ENCODE measurements at places on chromosomes 2 and 18. TPM values are rescaled to one million over a fixed set of nuclear protein-coding genes. Genes with fewer than 3 reads are reported as not detected.

SPHKAP gene
- 0.27 TPM for total RNA-seq

DNA sequence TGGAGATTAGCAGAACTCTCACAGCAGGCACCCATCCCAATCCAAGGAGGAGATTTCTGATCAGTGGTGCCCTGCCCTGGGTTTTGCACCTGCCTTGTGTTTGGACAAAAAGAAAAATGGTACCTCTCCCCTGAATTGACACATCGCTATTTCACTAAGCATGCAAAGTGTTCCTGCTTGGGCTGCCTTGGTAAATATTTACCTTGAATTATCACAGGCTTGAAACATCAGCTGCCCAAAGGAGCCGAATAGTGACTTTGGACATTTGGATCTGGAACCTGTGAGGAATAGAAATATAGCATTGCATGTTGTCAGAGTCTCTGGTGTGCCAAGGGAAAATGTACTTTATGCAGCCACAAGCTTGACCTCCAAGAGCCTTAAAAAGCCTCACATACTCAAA lies 926.4 kb upstream of the FANCL start:
- DNase-seq, result no peak

POTEJ gene
- total RNA-seq, result 0.60 TPM

GRCh38 chr2:226669905-226670304 lies 129.7 kb downstream of the IRS1 start:
- no peak for DNase-seq

EFR3B gene
- 1.4 TPM for total RNA-seq

DNA sequence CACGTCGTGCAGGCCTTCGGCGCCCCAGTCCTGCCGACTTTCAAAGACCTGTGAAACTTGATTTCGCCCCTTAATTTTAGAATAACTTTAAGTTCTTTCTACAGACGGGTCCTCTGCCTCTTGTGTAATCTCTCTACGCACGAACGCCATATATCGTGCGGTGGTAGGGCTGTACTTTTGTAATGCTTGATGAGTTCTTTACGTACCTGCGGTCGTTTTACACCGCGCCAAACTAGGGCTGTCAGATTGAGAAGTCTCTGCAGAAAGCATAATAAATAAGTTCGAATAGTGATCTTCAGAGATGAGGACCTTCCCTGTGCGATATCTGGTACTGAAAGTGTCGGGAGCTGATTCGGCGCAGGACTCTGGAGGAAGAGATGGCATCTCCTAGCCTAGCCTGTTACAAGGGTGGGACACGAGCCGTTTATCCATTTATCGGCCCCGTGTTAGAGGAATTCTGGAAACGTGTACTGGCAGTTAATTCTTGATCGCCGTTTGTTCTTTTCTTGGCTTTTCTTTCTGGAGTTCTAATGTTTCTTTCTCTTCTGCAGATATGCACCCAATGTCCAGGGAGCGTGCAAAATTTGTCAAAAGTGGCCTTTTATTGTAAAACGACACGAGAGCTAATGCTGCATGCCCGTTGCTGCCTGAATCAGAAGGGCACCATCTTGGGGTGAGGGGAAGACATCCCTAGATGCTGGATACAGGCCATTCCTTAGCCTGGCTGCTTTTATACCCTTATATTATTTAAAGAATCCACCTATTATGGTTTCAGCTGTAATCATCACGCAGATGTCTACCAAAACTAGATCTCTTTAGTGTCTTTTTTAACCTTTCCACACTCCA lies 781 bp upstream of the SLC5A6 start:
- no peak for DNase-seq

DNA sequence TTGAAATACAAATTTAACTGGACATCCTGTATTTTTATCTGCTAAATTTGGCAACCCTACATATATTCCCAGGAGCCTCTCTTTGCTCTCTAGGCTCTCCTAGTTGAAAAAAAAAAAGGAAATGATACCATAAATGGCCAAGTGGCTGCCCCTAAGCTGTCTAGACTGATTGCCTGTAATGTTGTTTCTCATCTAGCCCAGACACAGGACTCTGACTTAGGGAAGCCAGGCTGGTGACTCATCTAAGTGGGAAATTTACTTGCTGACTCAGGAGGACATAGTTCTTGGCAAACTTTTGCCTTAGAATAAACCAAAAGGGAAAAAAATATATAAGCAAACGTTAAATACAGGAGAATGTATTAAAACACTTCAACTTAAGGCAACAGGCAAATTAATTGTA lies 14.6 kb upstream of the ITGAV start:
- no peak for DNase-seq

DNA sequence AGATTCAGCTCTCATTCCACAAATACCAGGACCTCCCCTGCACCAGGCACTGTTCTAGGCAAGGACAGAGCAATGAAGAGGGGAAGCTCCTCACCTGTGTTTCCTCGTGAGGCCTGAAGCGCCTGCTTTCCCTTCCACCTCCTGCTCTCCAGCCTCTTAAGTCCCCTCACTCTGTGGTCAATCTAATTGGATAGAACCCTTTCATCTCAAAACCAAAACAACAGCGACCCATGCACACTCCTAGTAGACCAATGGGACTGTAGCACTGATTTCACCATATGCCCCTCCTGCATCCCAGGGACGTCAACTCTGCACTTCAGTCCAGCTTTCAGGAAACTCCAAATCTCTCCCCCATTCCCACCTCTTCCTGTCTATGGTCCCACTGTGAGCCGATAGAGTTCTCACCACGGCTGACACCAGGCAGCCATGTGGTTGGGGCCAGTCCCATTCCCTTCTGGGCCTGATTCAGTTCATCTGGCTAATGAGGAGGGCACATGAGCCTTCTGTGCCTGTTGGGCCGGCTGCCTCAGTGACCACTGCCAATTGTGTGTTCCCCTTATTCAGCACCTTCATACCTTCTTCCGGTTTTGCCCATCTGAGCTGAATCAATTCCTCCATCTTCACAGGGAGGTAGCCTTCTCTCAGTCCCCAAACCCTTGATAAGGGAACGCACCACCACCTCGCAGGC lies 33.3 kb upstream of the MAT2A start:
- DNase-seq, result no peak

DNA sequence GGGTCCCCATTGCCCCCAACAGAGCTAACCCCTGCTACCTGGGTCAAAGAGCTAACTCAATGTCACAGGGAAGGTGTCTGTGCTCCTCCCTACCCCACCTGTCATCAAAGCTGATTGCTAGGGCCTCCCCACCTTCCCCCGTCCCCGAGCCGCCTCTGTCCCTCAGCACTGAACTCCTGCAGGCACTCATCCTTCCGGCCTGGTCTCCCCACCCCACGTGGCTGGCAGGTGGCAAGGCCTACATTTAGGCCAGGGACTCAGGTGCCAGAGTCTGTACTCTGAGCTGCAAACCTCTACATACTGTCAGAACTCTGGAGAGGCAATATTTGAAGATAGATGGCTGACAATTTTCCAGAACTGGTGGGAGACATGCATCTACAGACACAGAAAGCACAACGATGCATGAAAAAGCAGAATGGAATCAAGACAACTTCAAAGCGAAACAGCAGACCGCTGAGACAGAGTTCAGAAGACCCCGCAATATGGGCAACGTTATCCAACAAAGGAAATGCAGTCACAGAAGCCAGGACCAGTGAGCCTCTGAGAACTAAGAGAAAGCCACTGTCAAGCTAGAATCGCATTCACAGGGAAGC lies 195.8 kb downstream of the HDAC4 start:
- no peak for DNase-seq

CTNNA2 gene
- total RNA-seq, result 0.40 TPM
